ENCODE measurements at places on chromosomes 5 and 9. TPM values are rescaled to one million over a fixed set of nuclear protein-coding genes. Genes with fewer than 3 reads are reported as not detected.

Gene PKD2L2
- 0.03 TPM for total RNA-seq

Gene TMEM141
- 55.2 TPM for total RNA-seq

Gene UBE2QL1
- total RNA-seq = 0.13 TPM

Gene PPP2R2B
- total RNA-seq = 0.15 TPM

Gene CDX1
- total RNA-seq = not detected

Gene ELOVL7
- total RNA-seq = 9.5 TPM

Gene GPR151
- not detected for total RNA-seq

Gene DIPK1B
- 10.1 TPM for total RNA-seq

Gene KIF4B
- total RNA-seq = not detected

Gene GALNT12
- total RNA-seq = 4.1 TPM

Gene EIF4E1B
- not detected for total RNA-seq

Gene LCNL1
- total RNA-seq = 0.02 TPM

All from A549 treated with CpdA at 1 μM for 4 hours (cell line).